Left lung (tissue), 14 donors: ENCODE measurements at places on chromosomes 2 and 18. TPM values are rescaled to one million over a fixed set of nuclear protein-coding genes. Genes with fewer than 3 reads are reported as not detected.

GRCh38 chr2:26687801-26688200, 4.7 kb upstream of the KCNK3 start:
- peak; percentile 69 for DNase-seq
- peaks cover under 1% of the 10 kb centered on the region for H3K27me3 ChIP-seq
- no peak overlapping the region for H3K4me3 ChIP-seq
- H3K4me1 ChIP-seq: no peaks in the 10 kb centered on the region
- H3K27ac ChIP-seq: no peak overlapping the region

C1QL2 gene
- not detected for polyA plus RNA-seq

DNA sequence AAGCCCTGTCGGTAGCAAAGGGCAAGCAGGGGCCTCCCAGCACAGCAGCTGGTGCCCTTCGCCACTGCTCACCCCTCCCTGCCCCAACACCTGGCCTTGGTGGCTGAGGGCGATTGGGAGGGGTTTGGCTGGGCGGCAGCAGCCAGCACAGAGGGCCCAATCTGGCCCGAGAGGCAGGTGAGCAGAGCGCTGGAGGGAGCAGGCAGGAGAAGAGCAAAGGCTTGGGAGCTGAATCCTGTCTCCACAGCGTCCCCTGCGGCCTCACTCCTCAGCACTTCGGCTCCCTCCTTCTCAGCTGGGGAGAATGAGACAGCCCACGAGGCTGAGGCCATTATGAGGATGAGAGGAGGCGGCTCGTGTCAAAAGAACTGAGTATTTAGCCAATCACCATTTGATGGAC, 74.9 kb upstream of the TAF1B start:
- DNase-seq: no peak
- no peaks in the 10 kb centered on the region for H3K36me3 ChIP-seq

- H3K4me1 ChIP-seq: no peaks in the 10 kb centered on the region
- no peaks in the 10 kb centered on the region for H3K27me3 ChIP-seq
- DNase-seq: peak; percentile 64
- no peaks in the 10 kb centered on the region for H3K36me3 ChIP-seq
- peak overlapping the region; percentile 14 for H3K27ac ChIP-seq
- no peak overlapping the region for H3K4me3 ChIP-seq
These were observed 318.7 kb downstream of the PDE11A start for GRCh38 chr2:177753682-177754491.

OBSL1 gene
- 142 TPM for polyA plus RNA-seq

FBXO36 gene
- polyA plus RNA-seq: 5.3 TPM

DNA sequence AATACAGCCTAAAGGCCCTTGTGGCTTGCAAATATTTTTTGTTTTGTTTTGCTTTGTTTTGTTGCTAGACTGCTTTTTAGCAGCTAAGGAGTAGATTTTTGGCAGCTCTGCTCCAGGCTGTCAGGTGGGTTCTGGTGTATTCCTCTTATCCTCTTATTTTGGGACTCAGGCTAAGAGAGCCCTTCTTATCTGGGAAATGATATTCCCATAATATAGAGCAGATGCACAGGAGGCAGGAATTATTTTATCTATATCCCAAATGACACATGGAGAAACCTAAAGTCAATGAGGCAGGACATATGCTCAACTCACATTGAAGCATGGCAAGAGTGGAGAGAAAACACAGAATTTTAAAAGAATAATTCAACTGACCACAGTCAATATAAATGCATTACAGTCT, 369.6 kb downstream of the RIT2 start:
- H3K27me3 ChIP-seq: no peaks in the 10 kb centered on the region
- no peak overlapping the region for H3K27ac ChIP-seq
- no peak overlapping the region for H3K4me3 ChIP-seq

DNA sequence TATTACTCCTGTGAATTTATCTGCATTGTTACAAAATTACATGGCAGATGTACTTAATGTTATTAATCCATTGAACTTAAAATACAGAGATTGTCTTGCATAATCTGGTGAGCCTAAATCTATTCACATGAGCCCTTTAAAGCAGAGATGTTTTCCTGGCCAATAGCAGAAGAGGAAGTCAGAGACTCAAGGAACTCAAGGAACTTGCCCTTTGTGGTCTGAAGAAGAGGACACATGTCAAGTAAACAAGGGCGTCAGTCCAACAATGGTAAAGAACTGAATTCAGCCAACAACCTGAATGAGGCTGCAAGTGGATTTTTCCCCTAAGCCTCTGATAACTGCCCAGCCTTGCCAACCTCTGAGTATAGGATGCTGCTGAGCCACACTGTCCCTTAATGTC, 356.3 kb upstream of the PKDCC start:
- H3K4me1 ChIP-seq: no peaks in the 10 kb centered on the region
- H3K36me3 ChIP-seq: no peaks in the 10 kb centered on the region
- no peak for DNase-seq
- no peak overlapping the region for H3K27ac ChIP-seq
- H3K4me3 ChIP-seq: no peak overlapping the region

- no peaks in the 10 kb centered on the region for H3K4me1 ChIP-seq
- no peak overlapping the region for H3K4me3 ChIP-seq
- H3K27me3 ChIP-seq: no peaks in the 10 kb centered on the region
- H3K27ac ChIP-seq: no peak overlapping the region
These were observed 93.6 kb downstream of the EPHA4 start for GRCh38 chr2:221478485-221478863.

SNTG2 gene
- 0.98 TPM for polyA plus RNA-seq

DNA sequence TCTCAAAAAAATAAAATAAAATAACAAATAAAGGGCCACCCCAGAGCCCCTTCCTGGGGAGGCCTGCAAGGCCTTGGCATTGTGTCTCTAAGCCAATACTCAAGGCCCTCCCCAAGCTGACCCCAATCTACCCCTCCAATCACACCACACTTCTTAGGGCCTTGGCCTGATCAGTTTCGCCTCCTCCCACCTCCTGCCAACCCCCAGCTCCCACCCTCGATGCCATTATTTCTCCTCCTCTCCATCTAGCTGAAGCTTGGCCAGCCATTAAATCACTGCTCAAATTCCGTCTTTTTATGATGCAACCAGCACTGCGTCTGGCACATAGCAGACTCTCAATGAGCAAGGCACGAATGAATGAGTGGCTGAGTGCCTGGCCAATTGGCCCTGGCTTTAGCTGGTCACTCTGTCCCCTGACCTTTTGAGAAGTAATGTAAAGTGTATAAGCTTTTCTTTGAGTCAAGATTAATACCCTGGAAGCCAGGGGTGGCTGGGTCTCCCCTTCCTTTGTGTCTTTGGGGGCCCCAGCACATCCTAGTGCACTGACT, 55.9 kb downstream of the SMAD7 start:
- H3K4me3 ChIP-seq: no peak overlapping the region
- no peak overlapping the region for H3K27ac ChIP-seq
- H3K27me3 ChIP-seq: no peaks in the 10 kb centered on the region
- no peaks in the 10 kb centered on the region for H3K36me3 ChIP-seq

ATOH8 gene
- polyA plus RNA-seq: 36.0 TPM

GRCh38 chr2:205274801-205275200, 407.5 kb upstream of the NRP2 start:
- no peaks in the 10 kb centered on the region for H3K27me3 ChIP-seq
- DNase-seq: no peak
- H3K36me3 ChIP-seq: no peaks in the 10 kb centered on the region
- no peaks in the 10 kb centered on the region for H3K4me1 ChIP-seq
- no peak overlapping the region for H3K27ac ChIP-seq
- H3K4me3 ChIP-seq: no peak overlapping the region

CRYGC gene
- polyA plus RNA-seq: not detected

RSAD2 gene
- polyA plus RNA-seq: 4.9 TPM
